ENCODE measurements at places on chromosomes 7 and 10. TPM values are rescaled to one million over a fixed set of nuclear protein-coding genes. Genes with fewer than 3 reads are reported as not detected.

DNA sequence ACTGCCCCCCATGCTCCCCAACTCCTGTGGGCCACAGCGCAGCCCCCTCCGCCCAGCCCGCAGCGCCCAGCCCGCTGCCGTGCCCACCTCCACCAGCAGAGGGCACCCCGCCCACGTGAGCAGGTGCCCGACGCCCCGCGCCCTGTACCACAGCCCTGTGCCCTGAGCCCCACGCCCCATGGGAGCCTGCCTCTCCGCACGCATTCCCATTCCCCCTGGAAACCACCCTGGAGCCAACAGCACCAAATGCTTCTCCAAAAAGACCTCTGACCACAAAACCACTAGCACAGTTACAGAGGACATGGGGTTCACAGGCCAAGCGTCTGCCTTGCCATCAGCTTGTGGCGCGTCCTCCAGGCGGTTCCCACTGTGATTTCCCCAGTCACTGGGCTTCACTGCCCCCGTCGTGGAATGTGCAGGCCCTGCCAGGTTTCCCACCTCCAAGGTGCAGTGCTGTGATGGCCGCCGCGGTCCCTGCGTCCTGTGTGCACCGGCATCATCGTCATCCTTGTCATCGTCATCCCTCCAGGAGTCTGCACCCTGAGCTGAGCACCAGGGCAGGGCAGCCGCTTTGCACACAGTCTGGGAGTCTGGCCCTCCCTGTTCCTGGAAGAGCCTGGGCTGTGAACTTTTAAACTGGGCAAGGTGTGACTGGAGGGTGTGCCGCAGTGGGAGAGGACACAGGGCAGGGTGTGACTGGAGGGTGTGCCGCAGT lies 61.7 kb downstream of the PWWP2B start:
- H3K27ac ChIP-seq, result no peak overlapping the region
- H3K36me3 ChIP-seq, result no peaks in the 10 kb centered on the region
- H3K27me3 ChIP-seq, result no peaks in the 10 kb centered on the region
- DNase-seq, result peak; percentile 89

The METTL2B gene
- total RNA-seq, result 23.8 TPM

The ZNF783 gene
- total RNA-seq, result 14.6 TPM

- H3K36me3 ChIP-seq, result peaks cover 8% of the 10 kb centered on the region
- DNase-seq, result no peak
- no peaks in the 10 kb centered on the region for H3K27me3 ChIP-seq
- no peak overlapping the region for H3K4me3 ChIP-seq
- no peak overlapping the region for H3K27ac ChIP-seq
- H3K4me1 ChIP-seq, result no peaks in the 10 kb centered on the region
Measured at GRCh38 chr7:151240536-151240935, 8.0 kb downstream of the SMARCD3 start.

DNA sequence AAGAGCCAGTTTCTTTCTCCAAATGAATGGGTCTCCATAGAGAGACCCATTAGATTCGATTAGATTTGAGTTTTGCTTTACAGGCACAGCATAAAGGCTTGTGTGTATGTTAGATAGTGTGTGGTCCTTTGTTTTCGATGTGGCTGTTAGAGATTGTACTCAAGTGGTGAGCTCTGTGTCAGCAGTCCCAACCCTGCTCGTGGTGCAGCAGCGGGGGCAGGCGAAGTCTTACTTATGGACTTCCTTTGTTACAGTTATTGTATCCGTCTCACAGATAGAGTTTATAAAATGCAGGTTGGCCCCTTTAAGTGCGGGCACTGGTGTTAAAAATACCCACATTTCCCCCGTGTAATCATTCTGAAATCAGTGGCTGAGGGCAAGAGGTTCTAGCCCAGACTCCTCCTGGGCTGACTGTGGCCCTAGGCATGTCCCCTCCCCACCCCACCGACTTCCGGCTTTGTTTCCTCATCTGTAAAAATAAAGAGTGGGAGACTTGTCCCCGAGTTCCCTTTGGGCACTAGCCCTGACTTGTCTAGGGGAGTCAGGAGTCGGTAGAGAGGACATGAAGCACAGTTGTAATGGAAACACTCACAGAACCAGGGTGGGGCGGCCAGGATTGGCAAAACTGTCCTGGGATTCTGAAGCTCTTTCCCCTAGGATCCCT lies 28.6 kb downstream of the MTURN start:
- H3K27me3 ChIP-seq, result no peaks in the 10 kb centered on the region
- no peak overlapping the region for H3K27ac ChIP-seq
- no peaks in the 10 kb centered on the region for H3K36me3 ChIP-seq
- DNase-seq, result no peak
- H3K4me3 ChIP-seq, result no peak overlapping the region
- no peaks in the 10 kb centered on the region for H3K4me1 ChIP-seq

DNA sequence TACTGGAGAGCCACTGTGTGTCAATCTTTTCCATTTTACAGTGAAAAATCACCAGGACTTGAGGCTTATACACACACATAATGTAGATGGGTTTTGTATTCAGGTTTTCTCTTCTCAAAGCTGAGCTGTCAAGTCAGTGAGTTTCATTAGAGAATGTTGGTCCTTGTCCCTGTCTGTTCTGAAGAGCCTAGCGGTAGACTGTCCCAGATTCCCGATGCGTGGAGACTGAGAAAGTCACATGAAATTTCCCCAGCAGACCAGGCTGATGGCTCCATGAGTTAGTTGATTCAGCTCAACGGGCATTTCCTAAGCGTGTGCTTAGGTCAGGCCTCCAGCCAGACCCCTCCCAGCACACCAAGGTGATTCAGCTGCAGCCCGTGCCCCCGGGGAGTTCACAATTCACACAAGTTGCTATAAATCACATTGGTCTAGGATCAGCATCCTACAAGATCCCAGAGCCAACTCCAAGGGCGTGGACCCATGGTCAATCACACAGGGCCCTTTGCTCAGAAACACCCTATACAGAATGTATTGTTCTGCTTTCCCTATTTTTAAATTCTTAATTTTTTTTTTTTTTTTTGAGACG lies 17.2 kb downstream of the CHST15 start:
- no peaks in the 10 kb centered on the region for H3K36me3 ChIP-seq
- no peaks in the 10 kb centered on the region for H3K27me3 ChIP-seq
- no peak overlapping the region for H3K27ac ChIP-seq
- no peaks in the 10 kb centered on the region for H3K4me1 ChIP-seq
- no peak overlapping the region for H3K4me3 ChIP-seq

GRCh38 chr7:12941512-12941911 lies 254.1 kb downstream of the ARL4A start:
- no peak overlapping the region for H3K4me3 ChIP-seq
- no peaks in the 10 kb centered on the region for H3K4me1 ChIP-seq
- no peak overlapping the region for H3K27ac ChIP-seq

GRCh38 chr7:45187946-45188411 lies 30.4 kb downstream of the RAMP3 start:
- no peak overlapping the region for H3K4me3 ChIP-seq
- no peak for DNase-seq
- no peaks in the 10 kb centered on the region for H3K36me3 ChIP-seq
- no peaks in the 10 kb centered on the region for H3K4me1 ChIP-seq
- no peak overlapping the region for H3K27ac ChIP-seq

The WDR86 gene
- 4.4 TPM for total RNA-seq

The RPS24 gene
- 1,037 TPM for total RNA-seq

GRCh38 chr10:43299579-43299978 lies 32.7 kb upstream of the RASGEF1A start:
- DNase-seq, result no peak
- H3K4me1 ChIP-seq, result no peaks in the 10 kb centered on the region
- H3K27me3 ChIP-seq, result no peaks in the 10 kb centered on the region
- no peak overlapping the region for H3K4me3 ChIP-seq
- no peak overlapping the region for H3K27ac ChIP-seq

The GNGT1 gene
- total RNA-seq, result not detected

GRCh38 chr7:38463277-38464225 lies 167.6 kb downstream of the AMPH start:
- no peaks in the 10 kb centered on the region for H3K27me3 ChIP-seq
- DNase-seq, result peak; percentile 65
- H3K27ac ChIP-seq, result no peak overlapping the region
- no peak overlapping the region for H3K4me3 ChIP-seq

- H3K4me1 ChIP-seq, result no peaks in the 10 kb centered on the region
- H3K27me3 ChIP-seq, result no peaks in the 10 kb centered on the region
- no peak overlapping the region for H3K27ac ChIP-seq
- no peaks in the 10 kb centered on the region for H3K36me3 ChIP-seq
- DNase-seq, result peak; percentile 64
- no peak overlapping the region for H3K4me3 ChIP-seq
Measured at GRCh38 chr7:15280078-15280733, 281.6 kb downstream of the AGMO start.

- H3K4me3 ChIP-seq, result no peak overlapping the region
- no peaks in the 10 kb centered on the region for H3K36me3 ChIP-seq
- H3K27me3 ChIP-seq, result no peaks in the 10 kb centered on the region
Measured at GRCh38 chr7:29247224-29247962, 52.8 kb downstream of the CHN2 start.

The TLL2 gene
- total RNA-seq, result 0.36 TPM

The RBP4 gene
- total RNA-seq, result 9.4 TPM

DNA sequence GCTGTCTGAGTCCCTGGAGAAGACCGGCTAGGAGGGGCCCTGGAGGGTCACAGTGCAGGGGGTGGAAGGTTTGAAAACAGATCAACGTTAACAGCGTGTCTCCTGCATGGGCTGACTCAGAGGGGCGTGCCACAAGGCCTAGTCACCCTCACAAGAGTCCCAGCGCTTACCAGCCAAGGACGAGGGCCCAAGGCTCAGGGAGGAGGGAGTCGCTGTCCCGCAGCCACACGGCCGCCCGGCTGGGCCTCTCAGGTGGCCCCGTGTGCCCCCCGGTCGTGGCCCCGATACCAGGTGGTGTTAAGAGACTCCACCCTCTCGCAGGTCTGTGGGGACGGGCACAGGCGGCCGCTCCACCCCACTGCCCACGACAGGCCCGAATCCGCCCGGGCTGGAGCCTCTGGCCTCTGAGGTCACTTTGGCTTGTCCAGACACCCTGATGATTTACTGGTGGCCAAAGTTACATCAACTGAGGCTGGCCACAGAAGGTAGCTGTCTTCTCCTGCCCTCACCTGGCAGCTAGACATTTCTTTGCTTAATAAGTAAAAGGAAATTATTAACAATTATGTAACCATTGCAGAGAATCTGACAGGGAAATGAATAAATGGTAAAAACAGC lies 34.0 kb downstream of the FAM20C start:
- no peaks in the 10 kb centered on the region for H3K4me1 ChIP-seq
- H3K4me3 ChIP-seq, result no peak overlapping the region
- no peak for DNase-seq

The EZH2 gene
- total RNA-seq, result 4.1 TPM

DNA sequence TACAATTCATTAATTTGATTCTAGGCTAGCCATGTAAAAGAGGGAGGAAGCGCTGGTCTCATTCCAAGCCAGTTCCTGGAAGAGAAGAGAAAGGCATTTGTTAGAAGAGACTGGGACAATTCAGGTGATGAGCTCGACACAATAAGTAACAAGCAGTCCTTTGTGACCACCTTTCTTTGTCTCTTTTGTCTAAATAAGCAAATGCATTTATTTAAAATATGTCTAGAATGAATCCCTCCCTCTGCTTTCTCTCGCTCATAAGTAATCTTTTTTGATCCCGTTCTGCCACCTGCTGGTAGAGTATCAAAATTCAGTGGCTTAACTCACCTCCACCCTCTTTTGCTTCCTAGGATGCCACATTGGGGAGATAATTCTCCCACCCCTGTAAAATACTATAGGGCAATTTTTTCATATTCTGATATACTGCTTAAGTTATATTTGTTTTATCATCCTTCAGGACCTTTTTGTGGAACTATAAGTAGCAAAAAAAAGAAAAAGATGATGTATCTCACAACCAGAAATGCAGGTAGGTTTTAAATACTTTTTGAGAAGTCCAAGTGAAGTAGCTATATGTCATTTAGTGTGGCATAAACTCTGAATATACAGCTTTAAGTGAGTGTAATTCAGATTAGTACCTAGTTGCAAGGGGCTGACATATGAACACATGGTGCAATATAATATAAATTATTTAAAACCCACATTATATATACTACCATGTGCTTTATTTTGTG lies 91.5 kb downstream of the GSDME start:
- DNase-seq, result no peak
- H3K4me1 ChIP-seq, result no peaks in the 10 kb centered on the region
- no peak overlapping the region for H3K4me3 ChIP-seq
- H3K36me3 ChIP-seq, result no peaks in the 10 kb centered on the region

DNA sequence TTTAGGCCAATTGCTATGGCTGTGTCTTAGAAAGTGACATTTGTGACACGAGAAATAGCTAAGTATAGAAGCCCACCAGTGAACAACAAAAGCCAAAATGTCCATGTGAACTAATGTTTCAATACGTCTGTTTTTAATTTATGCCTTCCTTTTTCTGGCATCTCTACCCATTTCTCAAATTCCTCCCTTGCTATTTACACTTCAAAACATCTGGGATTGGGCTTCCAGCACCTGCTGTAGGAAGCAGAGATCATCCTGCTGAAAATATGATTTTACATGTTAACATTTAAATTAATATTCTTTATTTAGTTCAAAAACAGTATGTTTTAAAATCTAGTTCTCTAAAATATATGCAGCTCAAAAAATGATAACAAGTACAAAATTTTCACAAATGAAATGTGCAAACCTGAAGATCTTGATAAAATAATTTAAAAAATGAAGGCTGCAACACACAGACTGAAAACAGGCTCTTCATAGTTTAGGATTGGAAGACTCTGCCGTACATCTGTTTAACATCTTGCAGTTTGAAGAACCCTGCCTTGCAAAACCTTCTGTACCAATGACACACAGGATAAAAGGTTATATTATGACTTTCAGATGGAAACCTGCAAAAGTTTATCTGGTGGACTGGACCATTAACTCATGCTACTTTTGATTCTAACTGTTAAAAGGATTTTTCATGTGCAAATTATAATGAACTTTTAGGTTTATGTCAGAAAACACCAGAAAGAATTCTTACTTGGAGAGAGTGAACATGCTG lies 408.4 kb downstream of the SUGCT start:
- H3K36me3 ChIP-seq, result no peaks in the 10 kb centered on the region
- H3K27me3 ChIP-seq, result no peaks in the 10 kb centered on the region
- peaks cover 5% of the 10 kb centered on the region for H3K4me1 ChIP-seq
- H3K27ac ChIP-seq, result peak overlapping the region; percentile 59
- DNase-seq, result no peak

DNA sequence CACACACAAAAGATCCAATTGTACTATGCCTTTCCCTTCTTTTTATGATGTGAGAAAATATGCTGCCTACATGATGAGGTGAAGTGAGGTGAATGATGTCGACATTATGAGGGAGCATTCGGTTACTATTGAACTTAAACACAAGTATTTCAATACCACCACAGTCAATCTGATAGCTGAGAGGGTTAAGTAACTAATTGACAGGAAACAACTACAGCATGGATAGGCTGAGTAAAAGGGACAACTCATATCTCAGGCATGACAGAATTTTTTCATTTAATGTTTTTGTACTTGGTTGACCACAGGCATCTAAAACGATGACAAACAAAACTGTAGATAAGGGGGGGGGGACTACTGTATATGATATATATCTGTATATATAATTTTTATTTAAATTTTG lies 488.9 kb downstream of the SH2D4B start:
- no peaks in the 10 kb centered on the region for H3K4me1 ChIP-seq
- H3K27ac ChIP-seq, result no peak overlapping the region
- no peak for DNase-seq
- no peaks in the 10 kb centered on the region for H3K27me3 ChIP-seq

DNA sequence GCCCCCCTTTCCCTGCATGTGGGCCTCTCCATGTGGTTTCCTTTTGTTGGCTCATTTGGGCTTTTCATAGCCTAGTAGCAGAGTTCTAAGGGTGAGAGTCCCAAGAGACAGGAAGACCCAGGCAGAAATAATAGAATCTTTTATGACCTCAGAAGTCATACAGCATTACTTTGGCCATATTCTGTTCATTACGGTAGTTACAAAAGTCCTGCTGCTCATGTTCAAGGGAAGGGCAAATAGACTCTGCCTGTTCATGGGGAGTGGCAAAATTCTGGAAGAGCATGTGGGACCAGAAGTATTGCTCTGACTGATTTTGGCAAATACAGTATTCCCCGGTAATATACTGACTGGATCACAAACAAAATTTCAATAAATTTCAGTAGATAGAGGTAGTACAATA lies 910.3 kb downstream of the LRMDA start:
- no peaks in the 10 kb centered on the region for H3K36me3 ChIP-seq
- no peaks in the 10 kb centered on the region for H3K27me3 ChIP-seq
- no peak overlapping the region for H3K27ac ChIP-seq
